ENCODE measurements at places on chromosomes 2 and 18.

- DNase-seq = no peak
Measured at GRCh38 chr2:30273574-30273929, 42.2 kb downstream of the LBH start.

GRCh38 chr2:37672104-37672869 is 845 bp upstream of the CDC42EP3 start:
- peak; percentile 41 for DNase-seq

DNA sequence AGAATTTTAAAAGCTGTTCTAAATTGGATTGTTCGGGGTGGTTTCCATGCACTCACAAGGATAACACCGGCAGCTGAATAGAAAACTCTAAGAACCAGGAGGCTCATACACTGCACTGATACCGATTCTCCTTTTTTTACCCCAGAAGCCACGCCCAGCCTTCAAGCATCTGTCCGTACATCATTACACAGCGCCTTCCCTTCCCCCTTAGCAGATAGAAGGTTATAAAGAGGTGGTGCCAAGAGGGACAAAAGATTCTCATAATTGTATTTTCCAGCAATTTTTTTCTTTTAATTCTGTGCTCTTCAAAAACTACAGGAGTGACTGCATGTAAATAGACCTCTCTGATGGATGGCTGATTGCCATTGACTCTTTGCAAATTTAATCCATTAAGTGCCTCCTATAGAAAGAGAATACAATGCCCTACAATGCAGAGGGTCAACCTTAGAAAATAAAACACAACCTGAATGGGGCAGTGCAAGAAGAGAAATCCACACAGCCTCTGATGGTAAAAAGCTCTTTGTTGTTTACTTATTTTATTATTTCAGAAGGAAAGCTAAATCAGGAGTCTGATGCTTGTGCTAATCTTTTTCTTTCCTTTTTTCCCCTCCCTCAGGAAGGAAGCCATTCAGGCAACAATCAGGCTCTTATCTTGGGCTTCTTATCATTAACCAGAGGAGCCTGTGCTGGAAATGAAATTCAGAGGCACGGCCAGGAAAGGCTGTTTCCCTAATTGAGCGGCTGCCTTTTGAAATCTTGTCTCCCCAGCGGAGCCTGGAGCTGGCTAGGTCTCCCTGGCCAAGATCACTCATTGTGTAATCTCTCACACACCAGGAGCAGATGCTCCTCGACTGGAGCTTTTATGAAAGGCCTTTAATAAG is 198.9 kb upstream of the NABP1 start:
- no peak for DNase-seq

- no peak for DNase-seq
Measured at GRCh38 chr18:76212960-76213359, 282.1 kb downstream of the ZNF516 start.

DNA sequence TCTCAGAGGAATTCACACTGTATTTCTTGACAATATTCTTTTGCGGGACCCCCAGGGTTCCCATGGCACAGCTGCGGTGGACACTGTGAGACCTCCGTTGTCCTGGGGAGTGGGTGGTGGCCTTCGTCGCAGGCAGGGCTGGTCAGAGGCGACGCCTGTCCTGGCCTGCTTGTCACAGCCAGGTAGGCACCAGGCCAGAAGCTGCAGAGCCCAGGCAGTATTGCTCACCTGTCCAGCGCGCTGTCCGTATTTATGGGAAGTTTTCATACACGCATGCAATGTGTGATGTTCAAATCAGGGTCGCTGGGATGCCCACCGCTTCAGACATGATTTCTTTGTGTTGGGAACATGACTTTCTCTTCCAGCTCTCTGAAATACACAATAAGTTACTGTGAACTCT is 126.6 kb downstream of the RTP5 start:
- DNase-seq = no peak

Data from T-helper 1 cell (primary cell).